Muscle of arm (tissue), 14 donors: ENCODE measurements at places on chromosomes 5 and 9.

DNA sequence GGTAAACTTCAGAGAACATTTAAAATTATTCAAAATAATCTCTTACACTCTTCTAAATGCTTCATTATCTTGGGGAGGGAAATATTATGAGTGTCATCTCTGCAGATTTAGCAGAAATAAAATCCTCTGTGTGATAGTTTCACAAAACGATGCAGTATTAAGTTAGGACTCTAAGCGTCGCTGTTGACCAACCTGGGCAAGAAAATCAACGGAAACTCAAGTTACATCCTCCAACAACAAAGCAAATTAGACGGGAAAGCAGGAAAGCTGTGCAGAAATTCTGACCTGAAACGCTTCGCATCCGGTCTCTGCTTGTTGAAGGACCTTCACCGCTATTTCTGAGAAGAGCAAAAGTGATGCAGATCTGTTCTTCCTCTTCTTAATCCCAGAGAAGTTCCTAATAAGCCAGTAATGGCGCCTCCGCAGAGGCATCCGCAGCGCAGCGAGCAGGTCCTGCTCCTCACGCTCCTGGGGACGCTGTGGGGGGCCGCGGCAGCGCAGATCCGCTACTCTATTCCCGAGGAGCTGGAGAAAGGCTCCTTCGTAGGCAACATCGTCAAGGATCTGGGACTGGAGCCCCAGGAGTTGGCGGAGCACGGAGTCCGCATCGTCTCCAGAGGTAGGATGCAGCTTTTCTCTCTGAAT is at the start of gene PCDHGA6:
Gene PCDHGA6, plus strand, starts transcription at position 219 of the 645 bp plus-strand sequence. Its CDS starts 193 bp downstream, at position 412.
- DNase-seq = no peak

GRCh38 chr9:136711751-136712689 is at the start of gene DIPK1B:
DIPK1B (plus strand) TSS chr9:136712572; CDS start chr9:136712666, 94 bp downstream.
- no peak for DNase-seq

- DNase-seq = no peak
Observed at GRCh38 chr9:136437839-136438547, 1.7 kb downstream of the INPP5E start.

DNA sequence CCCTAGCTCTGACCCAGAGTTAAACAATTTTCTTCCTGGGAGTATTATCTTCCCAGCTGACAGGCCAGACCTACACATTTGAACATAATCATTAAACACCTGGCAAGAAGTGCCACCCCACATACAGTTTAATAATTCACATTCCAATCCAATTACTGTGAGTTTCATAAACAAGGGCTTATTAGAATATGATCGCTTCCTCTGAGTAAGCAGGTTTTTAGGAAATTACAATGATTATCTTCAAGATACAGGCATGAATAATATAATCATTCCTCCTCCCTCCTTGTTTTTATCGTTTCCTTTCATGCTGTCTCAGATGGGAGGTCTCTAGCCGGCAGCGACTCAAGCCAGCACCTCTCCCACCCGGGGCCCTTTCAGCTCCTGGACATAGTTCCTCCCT is 15.8 kb upstream of the KIF4B start:
- DNase-seq = no peak

DNA sequence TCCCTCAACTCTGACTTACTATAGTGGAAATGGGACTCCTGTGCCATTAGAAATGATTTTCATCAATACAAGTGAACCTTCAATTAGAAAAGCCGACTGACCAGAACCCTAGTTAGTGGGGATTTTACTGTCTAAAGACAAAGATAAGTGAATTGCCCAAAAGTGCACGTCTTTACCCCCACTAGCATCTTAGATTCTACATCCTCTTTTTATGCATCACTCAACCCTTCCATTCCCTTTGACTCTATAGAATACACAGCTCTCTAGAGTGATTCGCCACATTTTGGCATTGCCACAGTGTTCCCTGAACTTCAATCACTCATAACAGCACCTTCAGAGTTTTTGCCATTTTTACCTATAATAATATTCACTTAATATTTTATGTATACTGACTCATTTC is 226.6 kb downstream of the EBF1 start:
- DNase-seq = no peak

GRCh38 chr9:71758785-71759184 is 9.5 kb downstream of the CEMIP2 start:
- no peak for DNase-seq

DNA sequence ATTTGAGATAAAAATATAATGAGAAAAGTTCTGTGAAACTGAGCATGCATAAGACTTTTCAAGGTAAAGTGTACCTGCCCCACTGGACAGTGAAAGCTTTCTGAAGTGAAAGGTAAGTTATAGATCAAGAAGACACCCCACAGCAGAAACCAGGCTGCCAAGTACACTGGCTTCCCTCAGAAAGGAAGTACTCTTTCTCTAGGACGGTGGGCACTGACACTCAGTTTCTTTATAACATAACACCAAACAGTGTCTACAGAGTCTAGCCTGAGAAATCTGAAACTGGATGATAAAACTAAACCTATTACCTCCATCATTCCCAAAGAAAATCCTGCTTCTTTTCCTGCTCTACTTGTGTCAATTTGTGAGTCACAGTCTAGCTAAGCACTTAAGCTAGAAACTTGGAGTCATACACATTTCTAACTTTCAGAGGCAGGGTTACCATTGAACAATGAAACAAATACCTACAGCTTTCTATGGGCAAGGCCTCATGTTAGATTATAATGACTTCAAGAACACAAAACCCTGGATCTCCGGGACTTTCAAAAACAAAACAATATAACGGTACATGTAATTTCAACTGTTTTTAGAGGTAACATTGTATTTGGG is 136.7 kb downstream of the CPLANE1 start:
- DNase-seq = no peak

DNA sequence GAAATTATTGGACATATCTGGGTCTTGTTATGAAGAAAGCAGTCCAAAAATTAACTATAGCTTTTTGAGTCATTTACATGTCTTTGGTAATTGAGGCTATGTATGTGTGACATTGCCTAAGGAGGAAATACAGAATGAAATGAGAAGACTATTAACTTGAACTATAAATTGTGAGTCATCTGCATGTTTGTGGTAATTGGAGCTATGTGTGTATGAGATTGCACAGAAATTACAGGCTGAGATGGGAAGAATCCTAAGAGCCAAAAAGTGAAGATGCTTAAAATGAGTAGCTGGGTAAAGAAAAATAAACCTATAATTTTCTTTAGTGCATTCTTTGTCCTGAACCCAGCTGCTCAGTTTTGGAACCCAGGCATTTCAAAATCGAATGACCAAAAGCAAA is 747.6 kb upstream of the EDIL3 start:
- no peak for DNase-seq

DNA sequence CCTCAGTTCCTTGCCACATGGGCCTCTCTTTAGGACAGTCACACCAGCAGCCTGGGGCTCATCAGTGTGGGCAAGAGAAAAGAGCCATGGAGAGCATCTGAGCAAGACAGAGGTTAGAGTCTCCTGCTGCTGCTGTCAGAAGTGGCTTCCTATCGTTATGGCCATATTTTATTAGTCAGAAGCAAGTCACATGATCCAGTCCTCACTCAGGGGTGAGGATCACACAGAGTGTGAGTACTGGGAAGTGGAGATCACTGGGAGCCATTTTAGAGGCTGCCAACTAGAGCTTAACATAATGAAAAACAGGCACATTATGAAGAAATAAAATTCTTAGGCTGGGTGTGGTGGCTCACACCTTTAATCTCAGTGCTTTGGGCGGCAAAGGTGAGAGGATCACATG is 62.0 kb downstream of the DIRAS2 start:
- no peak for DNase-seq

GRCh38 chr9:115416299-115416698 is 298.3 kb upstream of the TNC start:
- DNase-seq = no peak

DNA sequence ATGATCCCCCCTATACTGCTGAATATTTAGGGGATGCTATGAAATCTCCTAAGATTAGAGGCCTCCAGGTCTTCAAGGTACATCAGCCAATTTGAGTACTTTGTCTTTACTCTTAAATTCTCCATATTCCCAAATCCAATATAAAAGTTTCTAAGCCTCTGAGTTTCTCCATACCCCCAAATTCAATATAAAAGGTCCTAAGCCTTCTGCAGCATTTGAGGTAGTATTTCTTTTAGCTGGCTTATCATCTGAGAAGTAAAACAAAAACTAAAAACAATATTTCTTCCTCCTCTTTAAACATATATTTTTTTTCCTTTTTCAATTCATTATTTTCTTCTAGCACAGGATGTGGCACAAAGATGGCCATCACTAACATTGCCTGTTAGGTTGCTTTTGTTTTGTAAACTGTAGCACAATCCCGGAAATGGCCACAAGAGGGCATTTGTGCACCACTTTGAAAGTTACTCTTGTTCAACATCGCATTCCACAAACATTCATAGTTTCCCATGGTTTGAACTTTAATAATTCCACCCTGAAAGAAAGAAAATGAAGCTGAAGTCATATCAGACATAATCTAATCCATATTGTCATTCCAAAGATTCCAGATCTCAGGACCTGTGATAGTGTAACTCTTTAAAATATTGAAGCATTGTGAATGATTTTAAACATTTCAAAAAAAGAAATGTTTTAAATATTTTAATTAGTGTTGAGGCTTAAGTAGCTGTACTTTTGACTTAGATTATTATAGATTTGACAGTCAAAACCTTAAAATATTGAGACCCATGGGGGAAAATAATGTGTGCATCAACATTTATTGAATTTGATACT is 21.0 kb upstream of the SCGB3A2 start:
- peak; percentile 61 for DNase-seq

DNA sequence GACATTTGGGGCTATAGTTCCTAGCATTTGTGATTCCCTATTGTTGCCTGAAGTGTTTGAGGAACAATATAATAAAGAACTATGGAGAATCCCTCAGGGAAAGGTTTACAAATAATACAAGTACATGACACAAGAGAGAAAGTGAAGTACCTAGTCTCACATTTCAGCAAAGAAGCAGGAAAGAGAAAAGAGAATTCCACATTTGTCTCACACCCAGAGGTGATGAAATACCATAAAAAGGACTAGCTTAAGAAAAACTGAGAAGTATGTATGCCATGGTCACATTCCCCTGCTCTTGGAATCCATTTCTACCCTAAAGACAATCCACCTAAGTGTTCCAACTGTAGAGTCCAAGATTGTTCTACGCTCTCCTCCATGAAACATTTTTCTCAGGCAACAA is 79.0 kb upstream of the TARS1 start:
- no peak for DNase-seq

GRCh38 chr5:86572825-86573517 is 44.8 kb upstream of the COX7C start:
- no peak for DNase-seq

DNA sequence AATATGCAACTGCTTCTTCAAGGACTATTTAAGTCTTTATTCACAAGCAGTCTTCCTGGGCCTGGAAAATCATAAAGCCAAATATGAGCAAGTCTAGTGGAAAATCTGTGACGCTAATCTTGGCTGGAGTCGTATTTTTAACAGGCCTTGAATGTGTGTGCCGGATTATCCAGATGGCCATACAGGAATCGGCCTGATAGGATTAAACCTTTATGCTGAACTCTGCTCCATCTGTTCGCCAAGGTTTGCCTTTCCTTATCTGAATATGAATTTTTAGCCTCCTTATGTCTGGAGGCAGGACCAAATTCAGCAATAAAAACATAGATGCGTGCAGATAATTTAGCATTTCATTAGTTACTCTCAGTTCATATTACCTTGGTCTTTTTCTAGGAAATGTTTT is 294.5 kb downstream of the EBF1 start:
- DNase-seq = peak; percentile 96

DNA sequence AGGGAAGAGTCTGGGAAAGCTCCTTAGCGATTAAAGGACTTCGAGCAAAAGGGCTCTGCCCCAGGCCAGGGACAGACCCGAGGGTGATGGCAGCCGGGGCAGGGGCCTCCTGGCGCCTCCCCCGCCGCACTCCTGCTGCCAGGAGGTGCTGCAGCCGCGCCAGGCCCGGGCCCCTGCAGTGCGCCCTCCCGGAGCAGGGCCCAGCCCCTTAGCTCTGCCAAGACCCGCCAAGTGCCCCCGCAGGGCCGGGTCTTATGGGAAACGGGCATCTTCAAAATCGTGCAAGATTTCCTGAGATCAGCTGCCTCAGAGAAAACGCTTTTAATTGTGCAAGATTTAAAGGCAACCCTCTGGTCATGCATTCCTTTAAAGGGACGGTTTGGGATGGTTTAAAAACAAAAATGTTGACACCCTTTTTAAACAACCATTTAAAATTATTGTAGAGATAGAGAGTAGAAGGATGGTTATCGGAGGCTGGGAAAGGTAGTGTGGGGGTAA is 52.4 kb downstream of the CDC14B start:
- no peak for DNase-seq

GRCh38 chr9:17401858-17402257 is 177.0 kb upstream of the SH3GL2 start:
- no peak for DNase-seq

GRCh38 chr5:137306903-137307302 is 192.2 kb downstream of the SPOCK1 start:
- DNase-seq = no peak

DNA sequence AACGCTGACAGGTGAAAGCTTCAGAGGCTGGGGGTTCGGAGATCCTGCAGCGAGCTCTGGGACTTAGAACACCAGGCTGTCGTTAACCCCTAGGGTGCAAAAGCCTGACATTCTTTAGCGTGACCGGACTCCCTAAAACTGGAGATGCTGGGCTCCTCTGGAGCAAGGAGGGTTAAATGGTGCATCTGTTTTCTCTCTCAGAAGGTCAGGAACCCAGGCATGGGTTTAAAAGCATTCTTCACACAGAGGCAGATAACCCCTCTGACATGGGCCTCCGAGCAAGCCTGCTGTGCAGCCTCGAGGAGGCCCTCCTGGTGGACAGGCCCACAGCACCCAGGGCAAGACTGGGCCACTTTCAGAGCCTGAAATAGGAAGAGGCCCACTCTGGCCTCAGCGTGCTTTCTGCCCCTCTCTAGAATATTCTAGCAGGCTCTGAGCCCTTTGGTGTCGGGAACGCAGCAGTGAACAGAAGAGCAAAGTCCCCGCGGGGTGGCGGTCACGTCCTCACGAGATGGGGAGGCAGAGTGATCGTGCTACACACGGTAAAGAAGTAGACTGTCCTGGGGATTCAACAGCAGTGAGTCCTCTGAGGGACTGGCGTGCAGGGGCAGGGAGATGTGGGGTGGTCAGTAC is 124.8 kb downstream of the COL23A1 start:
- no peak for DNase-seq

DNA sequence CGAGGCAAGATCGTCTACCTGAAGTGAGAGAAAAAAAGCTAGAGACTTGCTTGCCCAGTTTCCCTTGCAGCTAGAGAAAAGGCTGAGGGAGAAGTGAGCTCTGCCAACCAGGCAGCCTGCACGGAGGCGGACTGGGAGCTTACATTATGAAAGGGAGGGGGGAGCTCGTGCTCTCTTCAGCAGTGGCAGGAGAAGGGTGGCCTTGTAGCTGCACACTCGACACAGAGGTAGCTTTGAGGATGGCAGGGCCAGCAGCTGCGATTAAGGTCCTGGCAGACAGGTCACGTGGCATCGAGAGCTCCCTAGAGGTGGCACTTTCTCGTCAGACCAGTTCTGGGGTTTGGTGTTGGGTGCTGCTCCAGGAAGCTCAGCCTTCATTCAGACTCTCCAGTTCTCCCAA is 26.7 kb downstream of the APBA1 start:
- DNase-seq = no peak

GRCh38 chr5:174087783-174088182 is 42.3 kb downstream of the NSG2 start:
- DNase-seq = no peak
